ENCODE measurements at places on chromosomes 7 and 10.

- no peak for DNase-seq
These were observed 208.6 kb upstream of the MGMT start for GRCh38 chr10:129258283-129258923.

- DNase-seq: no peak
These were observed 14.6 kb downstream of the LHPP start for GRCh38 chr10:124476043-124476725.

DNA sequence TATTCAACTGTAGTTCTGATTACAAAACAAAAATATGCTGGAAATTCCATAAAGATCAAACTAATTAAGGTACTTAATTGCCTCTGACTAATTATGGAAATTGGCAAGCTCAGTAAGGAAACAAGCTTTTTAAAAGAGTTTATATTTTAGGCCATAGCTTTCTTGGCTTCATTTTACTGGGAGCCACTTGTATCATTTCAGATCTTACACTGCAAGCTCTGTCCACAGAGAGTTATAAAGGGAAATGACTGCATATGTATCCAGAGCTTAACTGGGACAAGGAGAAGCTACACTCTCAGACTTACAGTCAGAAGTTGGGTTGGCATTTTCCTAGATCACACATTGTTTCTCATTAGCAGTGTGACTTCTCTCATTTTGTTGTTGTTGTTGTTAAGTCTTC lies 92.4 kb downstream of the LRRN3 start:
- no peak for DNase-seq

- DNase-seq: no peak
These were observed 406 bp downstream of the SYNPO2L start for GRCh38 chr10:73655257-73655989.

DNA sequence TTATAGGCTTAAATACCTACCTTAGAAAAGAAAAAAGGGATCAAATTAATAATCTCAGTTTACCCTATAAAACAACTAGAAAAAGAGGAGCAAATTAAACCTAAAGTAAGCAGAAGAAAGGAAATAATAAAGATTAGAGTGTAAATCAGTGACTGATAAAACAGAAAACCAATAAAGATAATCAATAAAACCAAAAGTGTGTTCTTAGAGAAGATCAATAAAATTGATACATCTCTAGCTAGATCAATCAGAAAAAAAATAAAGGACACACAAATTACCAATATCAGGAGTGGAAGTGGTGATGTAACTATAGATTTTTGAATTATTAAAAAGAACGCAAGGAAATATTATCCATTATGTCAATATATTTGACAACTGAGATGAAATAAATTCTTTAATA lies 69.2 kb upstream of the NAMPT start:
- DNase-seq: no peak

DNA sequence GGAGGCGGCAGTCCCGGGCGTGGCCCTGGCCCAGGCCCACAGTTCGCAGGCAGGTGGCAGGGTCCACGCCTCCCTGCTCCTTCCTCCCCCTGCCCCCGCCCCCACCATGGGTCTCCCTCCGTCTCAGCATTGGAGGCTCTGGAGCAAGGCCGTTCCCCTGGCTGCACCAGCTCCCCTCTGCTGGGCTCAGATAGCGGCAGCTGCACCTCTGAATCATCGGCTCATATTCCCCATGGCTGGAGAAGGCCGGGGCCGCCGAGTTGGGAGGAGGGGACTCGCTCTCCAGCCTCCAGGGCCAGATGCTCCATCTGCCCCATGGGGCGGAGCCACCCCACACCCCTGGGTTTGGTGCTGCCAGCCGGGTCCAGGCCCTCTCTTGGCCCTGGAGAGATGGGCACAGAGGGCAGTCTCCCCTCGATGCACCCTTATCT lies 145.0 kb downstream of the ELFN1 start:
- no peak for DNase-seq

GRCh38 chr7:97819161-97819560 lies 53.0 kb downstream of the ASNS start:
- DNase-seq: no peak

DNA sequence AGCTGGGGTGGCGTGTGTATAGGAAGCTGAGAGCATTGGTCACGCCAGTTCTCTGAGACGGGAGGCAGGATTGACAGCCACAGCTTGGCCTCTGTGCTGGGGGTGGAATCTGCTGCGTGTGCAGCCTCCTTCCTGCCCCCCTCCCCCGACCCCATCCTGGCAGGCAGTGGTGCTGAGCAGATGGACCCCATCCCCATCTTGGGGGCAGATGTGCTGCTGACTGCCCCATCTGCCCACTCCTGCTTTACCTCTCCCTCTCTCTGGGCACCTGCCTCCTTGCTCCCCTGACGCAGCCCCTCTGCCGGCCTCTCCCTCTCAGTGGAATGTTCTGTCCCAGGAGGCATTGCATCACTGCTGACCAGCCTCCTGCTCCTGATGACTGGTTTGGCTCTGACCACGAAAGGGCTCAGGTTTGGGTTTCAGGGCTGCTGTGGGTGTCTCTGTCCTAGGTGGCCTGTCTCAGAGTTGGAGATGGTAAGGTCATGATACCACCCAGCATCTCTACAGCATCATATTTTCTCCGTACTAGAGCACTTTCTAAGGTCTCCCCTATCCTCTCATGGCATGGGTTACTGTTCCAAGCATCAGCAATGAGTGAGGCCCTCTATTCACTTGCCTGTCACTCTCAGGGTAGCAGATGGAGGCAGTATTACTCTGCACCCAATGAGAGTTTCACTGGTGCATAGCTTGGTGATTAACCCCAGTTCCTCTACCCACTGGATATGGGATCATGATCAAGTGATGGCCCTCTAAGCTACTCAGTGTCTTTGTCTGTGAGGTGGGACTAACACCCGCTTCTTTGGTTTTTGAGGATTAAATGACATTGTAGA lies 81.9 kb downstream of the RBM20 start:
- no peak for DNase-seq

DNA sequence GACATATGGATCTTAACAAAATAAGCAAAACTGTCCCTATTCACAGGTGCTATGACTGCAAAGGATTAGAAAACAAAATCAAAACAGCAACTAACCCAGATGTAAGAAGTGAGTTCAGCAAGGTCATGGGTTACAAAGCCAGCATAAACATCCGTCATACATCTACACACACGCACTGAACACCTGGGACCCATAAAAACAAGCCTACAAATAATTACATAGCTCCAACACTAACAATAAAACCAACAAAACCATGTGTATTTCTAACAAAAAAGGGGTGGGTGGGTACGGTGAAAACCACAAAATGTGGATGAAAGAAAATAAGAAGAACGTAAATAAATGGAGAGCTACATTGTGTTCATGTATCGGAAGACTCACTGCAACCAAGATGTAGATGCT lies 256.8 kb downstream of the ELFN1 start:
- DNase-seq: no peak

- peak; percentile 8 for DNase-seq
These were observed 262.7 kb upstream of the PHYHIPL start for GRCh38 chr10:58913717-58914116.

DNA sequence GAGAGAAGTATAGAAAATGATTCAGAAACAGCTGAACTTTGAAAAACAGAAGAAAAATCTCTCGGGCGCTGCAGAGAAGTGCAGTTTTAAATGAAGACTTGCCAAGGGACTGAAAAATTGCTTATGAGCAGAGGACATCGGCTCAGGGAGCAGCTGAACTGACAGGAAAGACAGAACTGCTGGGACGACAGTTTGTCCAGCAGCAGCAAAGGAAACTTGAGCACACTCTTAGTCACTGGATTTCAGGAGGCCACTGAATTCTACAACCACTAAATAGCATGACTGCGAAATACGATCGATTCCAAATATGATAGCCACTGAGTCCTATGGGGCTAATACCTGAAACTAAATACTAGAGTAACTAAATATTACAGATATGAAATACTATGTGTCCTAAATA lies 43.0 kb downstream of the LEP start:
- DNase-seq: no peak

GRCh38 chr10:82020999-82021398 lies 146.0 kb downstream of the NRG3 start:
- DNase-seq: no peak

DNA sequence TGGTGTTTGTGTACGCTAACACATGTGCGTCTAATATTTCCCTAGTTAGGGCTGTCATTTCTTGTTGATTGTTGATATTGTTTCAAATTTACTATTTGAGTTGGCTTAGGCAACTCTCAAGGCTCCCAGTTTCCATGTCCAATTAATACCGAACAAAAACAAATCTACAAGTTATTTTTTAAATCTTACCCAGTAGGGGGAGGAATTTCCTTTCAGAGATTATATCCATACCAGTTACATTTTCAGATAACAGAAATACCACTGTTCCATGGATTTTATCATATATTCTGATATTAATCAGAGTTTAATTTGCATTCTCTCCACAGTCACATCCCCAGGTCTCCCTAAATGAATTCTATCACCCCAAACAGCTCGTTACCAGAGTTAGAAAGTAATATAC lies 7.2 kb upstream of the AKR1B10 start:
- no peak for DNase-seq

GRCh38 chr10:112456533-112456932 lies 9.5 kb downstream of the VTI1A start:
- DNase-seq: no peak

- no peak for DNase-seq
These were observed 8.3 kb upstream of the HYAL4 start for GRCh38 chr7:123836656-123837055.

GRCh38 chr7:114084472-114085312 lies 165.9 kb upstream of the PPP1R3A start:
- peak; percentile 35 for DNase-seq

GRCh38 chr7:107122486-107122911 lies 46.3 kb upstream of the HBP1 start:
- DNase-seq: no peak

DNA sequence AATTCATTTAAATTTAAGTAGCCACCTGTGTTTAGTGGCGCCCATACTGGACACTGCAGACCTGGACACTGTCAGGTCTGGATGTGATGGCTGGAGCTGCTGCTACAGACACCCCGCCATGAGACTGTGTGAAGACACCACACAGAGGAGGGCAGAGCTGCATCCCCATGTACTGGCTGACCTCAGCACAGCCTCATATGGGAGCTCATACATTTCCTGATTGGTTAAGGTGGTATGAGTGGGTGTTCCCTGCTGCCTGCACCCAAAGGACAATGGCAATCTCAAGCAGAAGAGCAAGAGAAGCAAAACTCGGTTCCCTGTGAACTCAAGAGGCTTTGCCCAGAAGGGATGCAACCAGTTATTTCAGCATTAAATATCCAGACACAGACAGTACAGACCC lies 60.0 kb downstream of the DLG5 start:
- DNase-seq: no peak

DNA sequence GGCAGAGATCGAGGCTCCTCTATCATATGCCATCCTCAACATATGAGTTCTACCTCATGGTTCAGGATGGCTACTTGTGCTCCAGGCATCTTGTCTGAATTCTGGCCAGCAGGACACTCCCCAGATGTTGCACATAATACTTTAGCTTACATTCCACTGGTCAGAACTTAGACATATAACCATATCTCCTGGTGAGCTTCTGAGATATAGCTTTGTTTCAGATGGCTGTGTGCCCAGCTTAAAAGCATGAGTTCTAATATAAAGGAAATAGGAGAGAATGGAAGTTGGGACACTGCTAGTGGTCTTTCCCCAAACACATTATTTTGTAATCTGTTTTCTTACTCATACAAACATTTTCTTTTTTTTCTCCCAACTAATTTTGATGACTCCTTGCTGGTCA lies 50.8 kb upstream of the IFRD1 start:
- DNase-seq: no peak

DNA sequence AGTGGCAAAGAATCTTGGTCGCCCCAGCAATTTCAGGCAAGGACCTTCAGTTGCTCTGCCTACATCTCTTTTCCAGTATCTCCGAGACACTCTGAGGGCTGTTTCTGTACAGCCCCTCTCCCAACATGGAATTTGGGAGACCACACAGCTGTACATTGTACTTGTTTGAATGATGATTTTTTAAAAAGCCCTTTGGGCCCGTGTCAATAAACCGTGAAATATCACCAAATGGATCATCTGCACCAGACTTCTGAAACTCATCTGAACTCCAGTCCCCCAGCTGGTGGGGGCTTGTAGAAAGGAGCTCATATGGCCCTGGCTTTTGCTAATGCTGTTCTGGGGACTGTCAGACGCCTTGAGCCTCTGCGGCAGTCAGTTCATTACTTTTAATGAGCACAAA lies 374.9 kb downstream of the BBS9 start:
- no peak for DNase-seq

- DNase-seq: no peak
These were observed 182.6 kb upstream of the TMEM106B start for GRCh38 chr7:12028508-12028907.

DNA sequence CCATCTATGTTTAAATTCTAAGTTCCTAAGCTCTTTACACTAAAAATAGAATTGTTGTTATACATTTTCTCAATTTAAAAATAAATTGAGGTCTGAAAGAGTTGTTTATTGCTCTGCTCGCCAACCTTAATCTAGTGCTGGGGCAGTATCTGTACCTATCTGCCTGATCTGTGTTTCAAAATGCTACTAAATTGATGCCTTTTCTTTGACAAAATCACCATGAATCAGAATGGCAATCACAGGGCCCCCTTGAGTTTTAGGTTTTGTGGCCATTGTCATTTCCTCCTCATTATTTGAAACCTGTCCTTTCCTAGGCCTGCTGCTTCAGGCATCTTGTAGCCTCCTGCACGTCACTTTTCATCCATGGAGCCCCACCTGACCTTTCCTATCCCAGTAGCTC lies 301.5 kb downstream of the EXOC4 start:
- DNase-seq: no peak

- DNase-seq: peak; percentile 30
These were observed 5.5 kb upstream of the LRGUK start for GRCh38 chr7:134121632-134122139.

- DNase-seq: no peak
These were observed 48.9 kb upstream of the HABP2 start for GRCh38 chr10:113503930-113504329.

GRCh38 chr10:125221716-125222115 lies 61.4 kb upstream of the CTBP2 start:
- DNase-seq: no peak

Data from pons (tissue), 1 donor.